ENCODE measurements at places on chromosomes 6 and 20. TPM values are rescaled to one million over a fixed set of nuclear protein-coding genes. Genes with fewer than 3 reads are reported as not detected.

The SIGLEC1 gene
- total RNA-seq, result 9.6 TPM

The DLK2 gene
- 1.0 TPM for total RNA-seq

The HLA-A gene
- total RNA-seq, result 222 TPM

The FKBP1C gene
- 0.40 TPM for total RNA-seq

The OR2B6 gene
- total RNA-seq, result not detected

The HAO1 gene
- total RNA-seq, result not detected

The CALHM6 gene
- total RNA-seq, result 1.4 TPM

DNA sequence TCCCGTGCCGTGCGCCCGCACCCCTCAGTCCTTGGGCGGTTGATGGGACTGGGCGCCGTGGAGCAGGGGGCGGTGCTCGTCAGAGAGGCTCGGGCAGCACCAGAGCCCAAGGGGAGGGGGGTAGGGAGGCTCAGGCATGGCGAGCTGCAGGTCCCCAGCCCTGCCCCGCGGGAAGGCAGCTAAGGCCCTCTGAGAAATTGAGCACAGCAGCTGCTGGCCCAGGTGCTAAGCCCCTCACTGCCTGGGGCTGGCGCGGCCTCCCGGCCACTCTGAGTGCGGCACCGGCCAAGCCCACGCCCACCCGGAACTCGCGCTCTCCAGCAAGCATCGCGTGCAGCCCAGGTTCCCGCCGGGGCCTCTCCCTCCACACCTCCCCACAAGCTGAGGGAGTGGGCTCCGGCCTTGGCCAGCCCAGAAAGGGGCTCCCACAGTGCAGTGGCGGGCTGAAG is 16.4 kb downstream of the SOX4 start:
- no peak for DNase-seq

GRCh38 chr6:163797296-163797845 is 382.9 kb downstream of the QKI start:
- no peak for DNase-seq

- DNase-seq, result no peak
Measured at GRCh38 chr6:119314885-119315272, 34.7 kb downstream of the MAN1A1 start.

DNA sequence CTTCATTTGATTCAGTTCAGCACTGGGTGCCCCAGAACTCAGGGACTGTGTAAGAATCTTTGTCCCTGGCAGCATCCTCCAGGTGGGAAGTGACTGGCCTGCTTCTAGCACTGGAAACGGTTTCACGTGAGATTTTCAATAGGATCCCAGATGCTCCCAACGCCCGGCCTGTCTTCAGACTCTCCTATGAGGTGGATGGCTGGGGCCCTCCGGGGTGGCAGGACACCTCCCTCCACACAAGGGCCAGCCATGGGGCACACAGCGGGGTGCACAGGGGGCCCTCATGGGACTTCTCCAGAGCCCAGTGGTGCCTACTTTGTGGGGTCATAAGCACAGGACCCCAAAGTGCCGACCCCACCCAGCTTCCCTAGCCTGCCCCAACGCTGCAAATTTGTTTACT is 72.8 kb downstream of the SMOC2 start:
- no peak for DNase-seq

GRCh38 chr6:19465256-19465655 is 371.9 kb upstream of the ID4 start:
- no peak for DNase-seq

GRCh38 chr6:107621229-107621937 is 131.5 kb downstream of the SOBP start:
- no peak for DNase-seq

GRCh38 chr6:7047966-7048365 is 59.8 kb upstream of the RREB1 start:
- DNase-seq, result no peak

DNA sequence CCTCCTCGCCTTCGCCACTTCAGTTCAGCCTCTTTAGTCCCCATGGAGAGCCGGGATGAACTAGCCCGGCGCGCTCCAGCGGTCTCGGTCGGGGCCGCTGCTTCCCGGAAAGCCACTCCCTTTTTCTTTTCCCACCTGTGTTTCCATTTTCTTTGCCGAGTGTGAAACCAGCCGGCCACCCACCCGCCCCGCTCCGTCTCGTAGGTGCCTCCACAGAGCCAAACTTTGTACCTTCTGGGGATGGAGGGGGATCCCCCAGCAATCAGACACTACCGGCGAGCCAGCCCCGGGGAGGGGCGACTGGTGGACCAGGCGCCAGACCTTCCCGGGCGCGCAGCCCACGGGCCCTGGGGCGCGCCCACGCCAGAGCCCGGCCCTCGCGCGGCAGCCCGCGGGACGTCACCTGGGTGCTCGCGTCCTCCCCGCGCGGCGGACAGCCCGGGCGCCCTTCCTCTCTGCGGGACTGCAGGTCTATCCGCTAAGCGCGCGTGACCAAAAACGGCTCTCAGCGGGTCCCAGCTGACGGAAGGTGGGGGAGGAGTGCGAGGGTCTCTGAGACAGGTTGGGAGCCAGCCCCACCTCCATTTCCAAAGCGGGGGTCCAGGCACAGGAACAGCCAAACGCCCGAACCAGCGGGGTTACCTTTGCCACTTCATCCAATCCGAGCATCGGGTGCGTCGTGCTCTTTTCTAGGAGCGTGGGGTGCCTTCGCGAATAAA is at the start of gene MCHR2:
TSS of gene MCHR2 (minus strand) at position 691 of the 719 bp plus-strand sequence. CDS start 38,076 bp downstream, outside the sequence.
- DNase-seq, result no peak

GRCh38 chr6:104396077-104396476 is 463.6 kb downstream of the HACE1 start:
- no peak for DNase-seq

DNA sequence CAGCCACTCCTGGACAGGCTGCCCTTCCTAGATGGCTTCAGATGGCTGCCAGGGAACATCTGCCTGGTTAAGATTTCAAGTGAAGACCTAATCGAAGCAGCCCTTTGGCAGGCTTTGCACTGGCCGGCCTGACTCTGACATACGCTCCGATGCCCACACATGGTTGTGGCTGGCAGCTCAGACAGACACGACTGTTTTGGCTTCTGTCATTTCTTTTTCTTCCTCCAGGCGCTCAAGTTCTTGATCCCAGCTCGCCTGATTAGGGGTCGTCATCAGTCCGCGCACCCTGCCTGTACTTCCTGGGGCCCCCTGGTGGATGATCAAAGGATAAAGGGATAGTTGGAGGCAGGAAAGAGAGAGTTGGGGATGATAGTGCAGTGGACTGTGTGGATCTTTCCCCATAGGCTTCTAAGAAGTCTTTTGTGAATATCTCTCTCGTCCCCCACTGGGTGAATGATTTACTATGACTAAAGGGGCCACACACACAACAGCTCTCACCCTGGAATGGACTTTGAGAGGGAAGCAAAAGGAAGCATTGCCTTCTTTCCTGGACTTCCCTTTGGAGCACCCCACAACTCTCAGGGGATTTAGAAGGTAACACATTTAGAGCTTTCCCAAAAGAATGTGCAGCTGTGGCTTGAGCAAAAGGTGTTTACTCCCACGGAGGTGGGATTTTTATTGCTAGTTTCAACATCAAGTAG is 21.4 kb upstream of the TRAM2 start:
- peak; percentile 65 for DNase-seq

- no peak for DNase-seq
Measured at GRCh38 chr6:122651031-122651430, 40.8 kb downstream of the PKIB start.

DNA sequence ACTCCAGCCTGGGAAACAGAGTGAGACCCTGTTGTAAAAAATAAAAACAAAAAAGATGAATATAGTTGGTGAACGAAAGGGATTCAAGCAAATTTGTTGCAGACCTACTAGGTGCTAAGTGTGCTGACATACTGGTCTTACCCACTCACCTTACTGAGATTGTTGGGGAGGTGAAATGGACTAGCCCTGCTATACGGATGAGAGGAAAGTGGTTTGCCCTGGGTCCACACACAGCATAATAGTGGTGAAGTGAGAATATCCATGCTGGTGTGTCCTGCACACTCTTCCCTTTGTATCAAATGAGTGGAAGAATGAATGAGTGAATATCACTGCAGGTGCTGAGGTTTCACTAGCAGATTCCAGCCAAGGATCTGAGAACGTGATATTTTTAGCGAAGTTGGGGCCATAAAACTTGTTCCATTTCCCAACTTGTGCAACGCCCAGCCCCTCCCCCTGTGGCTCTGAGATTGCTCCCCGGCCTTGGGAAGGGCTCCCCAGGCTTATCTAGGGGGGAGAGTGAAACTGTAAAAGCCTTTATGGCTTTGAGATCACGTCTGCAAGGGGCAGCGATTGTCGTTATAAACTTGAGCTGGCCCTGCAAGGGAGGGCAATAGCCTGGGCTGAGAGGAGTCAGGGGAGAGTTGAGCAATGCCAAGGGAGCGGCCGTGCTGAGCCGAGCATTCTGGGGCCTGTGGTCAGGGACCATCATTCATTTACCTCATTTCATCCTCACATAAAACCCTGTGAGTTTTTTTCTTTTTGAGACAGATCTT is 33.2 kb upstream of the TTPAL start:
- no peak for DNase-seq

- DNase-seq, result no peak
Measured at GRCh38 chr6:101689156-101689555, 295.6 kb downstream of the GRIK2 start.

DNA sequence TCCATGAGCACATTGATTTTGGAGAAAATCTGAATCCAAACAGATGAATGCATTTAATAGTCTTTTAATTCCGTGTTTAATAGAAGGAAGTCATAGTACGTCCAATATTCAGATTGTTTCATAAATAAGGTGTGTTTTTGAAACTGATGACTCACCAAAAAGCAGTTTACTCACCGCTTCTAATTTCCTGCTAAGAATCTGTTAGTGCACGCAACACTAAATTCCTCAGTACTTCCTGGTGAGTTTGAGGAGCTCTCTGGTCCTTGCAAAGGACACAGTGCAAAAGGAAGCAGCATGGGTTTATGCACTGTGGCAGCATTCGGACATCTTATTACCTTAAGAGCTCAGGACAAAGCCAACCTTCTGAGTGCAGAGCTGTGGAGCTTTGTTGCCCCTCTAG is 2.3 kb upstream of the ADGRF1 start:
- no peak for DNase-seq

- DNase-seq, result no peak
Measured at GRCh38 chr6:160036790-160037206, 67.9 kb downstream of the IGF2R start.

- DNase-seq, result no peak
Measured at GRCh38 chr6:132007474-132008190, 56.5 kb upstream of the CCN2 start.

DNA sequence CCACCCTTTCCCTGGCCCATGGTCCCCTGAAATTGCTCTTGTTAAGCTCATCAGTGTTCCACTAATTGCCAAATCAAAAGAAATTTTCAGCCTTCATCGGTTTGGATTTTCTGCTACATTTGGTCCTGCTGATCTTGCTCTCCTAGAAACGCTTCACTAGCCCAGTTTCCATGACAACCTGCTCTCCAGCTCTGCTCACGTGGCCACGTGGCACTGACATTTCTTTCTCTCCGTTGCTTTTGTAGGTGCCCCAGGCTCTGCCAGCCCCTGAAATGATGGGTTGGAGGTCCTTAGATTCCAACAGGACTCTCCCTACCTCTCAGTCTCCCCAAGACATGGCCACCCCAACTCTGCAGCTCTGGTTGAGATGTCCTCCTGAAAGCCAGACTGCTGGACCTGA is 45.8 kb upstream of the NNAT start:
- DNase-seq, result no peak

- peak; percentile 69 for DNase-seq
Measured at GRCh38 chr6:25223490-25223991, 55.6 kb upstream of the CARMIL1 start.

GRCh38 chr6:140623498-140623897 is 1249.0 kb upstream of the CITED2 start:
- DNase-seq, result no peak

DNA sequence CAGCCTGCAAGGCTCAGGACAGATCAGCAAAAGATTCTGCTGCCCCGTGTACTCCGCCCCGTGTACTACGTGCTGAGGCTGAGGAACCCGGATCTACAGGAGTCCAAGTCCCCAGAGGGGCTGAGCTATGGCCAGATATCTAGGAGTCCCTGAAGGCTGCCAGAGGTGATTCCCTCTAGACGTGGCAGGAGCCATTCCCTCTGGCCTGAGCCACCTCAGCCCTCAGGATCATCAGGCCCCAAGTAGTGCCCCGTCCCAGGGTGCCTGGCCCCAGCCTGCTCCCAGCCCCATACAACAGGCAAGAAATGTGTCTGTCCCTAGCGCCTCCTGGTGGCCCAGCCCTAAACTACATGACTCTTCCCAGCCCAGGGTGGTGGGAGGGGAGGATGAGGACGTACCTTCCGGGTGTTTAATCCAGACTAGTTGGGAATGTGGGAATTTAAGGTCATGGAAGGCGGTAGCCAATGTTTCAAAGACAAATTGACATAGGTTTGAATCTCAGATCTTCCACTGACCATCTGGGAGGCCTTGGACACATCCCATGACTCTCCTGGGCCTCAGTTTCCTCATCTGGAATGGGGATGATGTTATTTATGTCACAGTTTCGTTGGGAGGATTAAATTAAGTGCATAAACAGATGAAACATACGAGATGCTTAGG is 49.4 kb upstream of the PTPN1 start:
- DNase-seq, result peak; percentile 94

GRCh38 chr6:52531834-52532233 is 45.0 kb downstream of the TRAM2 start:
- no peak for DNase-seq

- DNase-seq, result no peak
Measured at GRCh38 chr20:37198932-37199660, 19.7 kb upstream of the MROH8 start.

- DNase-seq, result no peak
Measured at GRCh38 chr6:45326698-45327417, 1.3 kb upstream of the RUNX2 start.

DNA sequence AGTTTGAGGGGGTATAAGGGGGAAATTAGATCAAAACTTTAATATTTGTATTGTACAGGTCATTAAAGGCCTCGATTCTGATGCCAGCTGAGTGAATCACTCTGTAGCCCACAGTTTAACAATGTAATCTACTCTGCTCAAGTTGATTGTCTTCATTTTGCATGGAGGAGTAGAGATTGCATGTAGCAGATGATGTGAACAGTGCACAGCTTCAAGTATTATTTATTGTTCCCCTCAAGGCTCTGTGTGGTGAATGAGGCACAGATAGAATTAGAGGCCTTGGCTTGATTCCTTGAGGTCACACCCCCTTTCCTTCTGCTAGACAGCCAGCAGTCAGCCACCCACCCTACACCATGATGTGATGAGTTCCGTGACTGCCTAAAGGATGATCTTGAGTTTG is 38.1 kb downstream of the TXLNB start:
- DNase-seq, result no peak

- no peak for DNase-seq
Measured at GRCh38 chr6:107813555-107814194, 10.4 kb downstream of the SCML4 start.

DNA sequence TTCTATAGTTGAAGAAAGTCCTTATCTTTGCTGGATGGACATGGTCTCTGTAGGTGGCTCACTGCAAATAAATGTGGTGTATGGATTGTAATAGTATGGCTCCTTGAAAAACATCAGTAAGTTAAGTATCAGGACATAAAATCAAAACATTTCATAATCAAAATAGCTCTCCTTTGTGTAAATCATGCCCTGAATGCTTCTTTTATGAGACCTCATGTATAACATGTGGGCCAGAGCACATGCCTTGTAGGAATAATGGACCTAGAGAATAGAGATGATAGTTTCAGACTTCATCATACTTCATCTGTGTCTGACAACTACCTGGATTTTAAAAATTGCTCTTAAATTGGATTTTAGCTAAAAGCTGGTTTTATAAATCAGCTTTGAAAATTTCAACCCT is 159.9 kb downstream of the ASCC3 start:
- DNase-seq, result no peak

- DNase-seq, result no peak
Measured at GRCh38 chr6:138977646-138978167, 10.3 kb downstream of the REPS1 start.

GRCh38 chr6:144178323-144178722 is 28.0 kb downstream of the STX11 start:
- no peak for DNase-seq

Data from Right ventricle myocardium superior (tissue), 1 donor.